ENCODE measurements at places on chromosomes 11 and 22.

GRCh38 chr11:118260353-118260752 lies 3.7 kb downstream of the MPZL2 start:
- DNase-seq: no peak

DNA sequence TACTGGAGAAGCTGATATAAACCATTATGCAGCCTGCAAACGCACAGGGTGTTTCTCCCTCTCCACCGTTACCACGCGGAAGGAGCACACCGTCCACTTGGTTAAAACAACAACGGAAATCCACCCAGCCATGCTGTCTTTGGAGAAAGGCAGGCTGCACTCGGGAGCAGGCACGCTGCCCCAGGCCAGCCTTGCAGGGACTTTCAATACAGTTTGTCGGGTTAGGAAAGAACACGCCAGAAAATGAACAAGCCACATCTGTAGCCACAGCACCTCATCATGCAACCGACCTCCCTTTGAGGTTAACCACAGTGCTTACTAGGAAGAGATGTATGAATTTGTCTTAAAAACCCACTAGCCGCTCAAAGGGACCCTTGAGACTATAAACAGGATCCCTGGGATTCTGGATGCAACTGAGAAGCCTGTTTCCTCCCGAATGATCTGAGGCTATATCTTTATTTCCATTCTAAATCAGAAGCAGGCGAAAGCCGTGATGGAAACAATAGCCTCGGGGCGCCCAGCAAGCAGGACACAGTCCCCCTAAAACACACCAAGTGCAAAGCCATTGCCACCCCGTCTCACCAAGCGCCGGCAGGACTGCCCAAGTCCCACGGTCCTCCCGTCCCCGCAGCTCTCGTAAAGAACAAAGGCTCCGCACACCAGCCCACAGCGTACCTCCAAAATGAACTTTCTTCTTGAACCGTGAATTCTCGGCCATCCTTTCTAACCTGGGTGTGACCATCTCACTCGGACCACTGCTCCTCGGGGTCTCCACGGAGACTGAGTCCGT lies 318.9 kb downstream of the CTTN start:
- DNase-seq: no peak

- DNase-seq: no peak
These were observed 38.5 kb upstream of the NAV2 start for GRCh38 chr11:19673924-19674729.

DNA sequence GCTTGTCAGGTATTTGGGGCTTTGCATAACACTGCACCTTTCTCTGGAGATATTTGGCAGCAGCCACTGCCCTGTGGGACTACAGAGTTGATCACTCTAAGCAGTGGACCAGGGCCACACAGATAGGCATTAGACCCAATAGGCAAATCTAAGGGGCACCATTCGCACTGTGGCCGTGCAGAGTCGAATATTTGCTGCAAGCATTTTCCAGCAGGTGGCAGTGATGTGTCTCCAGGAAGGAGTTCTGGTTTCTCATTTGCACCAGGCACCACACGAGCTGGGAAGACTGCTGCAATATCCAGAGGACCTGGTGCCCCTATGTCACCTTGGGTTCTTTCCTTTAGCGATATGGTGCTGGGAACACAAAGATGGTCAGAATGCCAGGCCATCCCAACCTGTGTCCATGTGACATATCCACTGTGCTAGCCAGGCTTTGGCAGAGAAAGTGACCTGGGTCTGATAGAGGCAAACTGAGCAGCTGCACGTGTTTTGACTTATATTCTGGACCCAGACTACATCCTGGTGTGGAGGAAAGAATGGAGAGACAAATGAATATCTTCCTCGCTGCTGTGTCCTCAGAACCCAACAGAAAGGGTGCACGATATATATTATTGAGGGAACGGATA lies 318.7 kb downstream of the BUD13 start:
- DNase-seq: no peak

DNA sequence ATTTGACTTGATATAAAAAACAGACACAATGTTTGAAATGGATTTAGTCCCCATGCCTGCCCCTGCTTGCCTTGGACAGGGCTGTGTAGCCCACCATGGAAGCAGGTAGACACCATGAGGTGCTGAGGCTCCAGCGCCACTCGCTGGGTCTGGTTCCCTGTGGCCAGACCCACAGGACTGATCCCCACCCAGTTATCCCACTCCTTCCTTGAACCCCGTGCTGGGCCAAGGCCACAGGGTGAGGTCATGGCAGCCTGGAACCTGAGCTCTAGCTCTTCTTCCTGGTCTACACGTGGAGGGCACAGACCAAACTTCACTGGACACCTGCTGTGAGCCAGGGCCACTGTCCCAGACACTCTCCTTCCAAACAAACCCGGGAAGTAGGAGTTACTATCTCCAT lies 42.5 kb downstream of the GAB4 start:
- no peak for DNase-seq

Measured in stimulated activated CD8-positive, alpha-beta memory T cell treated with anti-CD3 and anti-CD28 coated beads, Interleukin-4, amount 100 ng/mL, for 4 hours (primary cell).